ENCODE measurements at places on chromosomes 7 and 10.

DNA sequence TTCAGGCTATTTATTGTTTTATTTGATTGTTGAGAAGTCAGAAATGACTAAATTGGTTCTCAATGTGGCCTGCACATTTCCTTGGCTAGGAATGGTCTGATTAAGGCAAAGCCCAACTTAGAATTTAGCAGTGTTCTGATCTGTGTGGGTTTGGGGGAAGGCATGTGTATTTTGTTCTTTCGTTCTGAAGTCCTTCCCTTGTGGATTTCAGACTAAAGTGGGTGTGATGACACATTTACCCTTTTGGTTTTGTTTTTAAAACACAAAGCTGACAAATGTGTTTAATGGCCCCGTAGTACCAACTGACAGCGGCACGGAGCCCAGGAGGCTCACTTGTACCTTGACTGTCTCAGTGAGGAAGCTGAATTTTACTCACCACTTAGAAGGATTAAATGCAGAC is 452.3 kb upstream of the GALNT17 start:
- DNase-seq, result no peak

DNA sequence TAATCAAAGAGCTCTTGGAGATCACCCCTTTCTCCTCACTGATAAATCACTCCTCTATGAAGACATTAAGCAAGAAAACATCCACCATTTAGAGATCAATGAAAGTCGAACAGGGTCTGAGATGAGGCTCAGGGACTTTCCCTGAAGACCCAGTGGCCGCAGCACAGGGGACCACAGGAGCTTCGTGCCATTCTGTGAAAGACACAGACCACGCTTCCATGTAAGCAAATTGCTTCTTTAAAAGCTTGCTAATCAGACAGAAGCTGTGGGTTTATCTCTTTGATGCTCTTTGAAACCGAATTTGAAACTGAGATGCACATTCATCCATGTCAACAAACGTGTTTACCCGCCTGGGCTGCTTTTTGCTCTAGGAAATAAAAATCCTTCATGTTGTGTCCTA is 231.9 kb upstream of the PPP2R2D start:
- DNase-seq, result no peak

DNA sequence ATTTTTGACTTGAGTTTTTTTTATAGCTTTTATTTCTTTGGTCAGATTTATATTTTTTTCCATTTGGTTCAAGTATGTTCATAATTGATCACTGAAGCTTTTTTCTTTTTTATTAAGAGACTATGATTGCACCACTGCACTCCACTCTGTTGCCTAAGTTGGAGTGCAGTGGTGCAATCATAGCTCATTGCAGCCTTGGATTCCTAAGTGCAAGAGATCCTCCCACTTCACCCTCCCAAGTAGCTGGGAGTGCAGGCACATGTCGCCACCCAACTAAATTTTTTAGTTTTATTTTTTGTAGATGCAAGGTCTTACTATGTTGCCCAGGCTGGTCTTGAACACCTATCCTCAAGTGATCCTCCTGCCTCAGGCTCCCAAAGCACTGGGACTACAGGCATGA is 97.7 kb upstream of the KIF5B start:
- no peak for DNase-seq

- no peak for DNase-seq
Observed at GRCh38 chr7:98303176-98303865, 21.8 kb downstream of the BRI3 start.

- no peak for DNase-seq
Observed at GRCh38 chr7:69577221-69577620, 21.1 kb upstream of the AUTS2 start.

- DNase-seq, result no peak
Observed at GRCh38 chr7:55194522-55194921, 170.6 kb upstream of the LANCL2 start.

DNA sequence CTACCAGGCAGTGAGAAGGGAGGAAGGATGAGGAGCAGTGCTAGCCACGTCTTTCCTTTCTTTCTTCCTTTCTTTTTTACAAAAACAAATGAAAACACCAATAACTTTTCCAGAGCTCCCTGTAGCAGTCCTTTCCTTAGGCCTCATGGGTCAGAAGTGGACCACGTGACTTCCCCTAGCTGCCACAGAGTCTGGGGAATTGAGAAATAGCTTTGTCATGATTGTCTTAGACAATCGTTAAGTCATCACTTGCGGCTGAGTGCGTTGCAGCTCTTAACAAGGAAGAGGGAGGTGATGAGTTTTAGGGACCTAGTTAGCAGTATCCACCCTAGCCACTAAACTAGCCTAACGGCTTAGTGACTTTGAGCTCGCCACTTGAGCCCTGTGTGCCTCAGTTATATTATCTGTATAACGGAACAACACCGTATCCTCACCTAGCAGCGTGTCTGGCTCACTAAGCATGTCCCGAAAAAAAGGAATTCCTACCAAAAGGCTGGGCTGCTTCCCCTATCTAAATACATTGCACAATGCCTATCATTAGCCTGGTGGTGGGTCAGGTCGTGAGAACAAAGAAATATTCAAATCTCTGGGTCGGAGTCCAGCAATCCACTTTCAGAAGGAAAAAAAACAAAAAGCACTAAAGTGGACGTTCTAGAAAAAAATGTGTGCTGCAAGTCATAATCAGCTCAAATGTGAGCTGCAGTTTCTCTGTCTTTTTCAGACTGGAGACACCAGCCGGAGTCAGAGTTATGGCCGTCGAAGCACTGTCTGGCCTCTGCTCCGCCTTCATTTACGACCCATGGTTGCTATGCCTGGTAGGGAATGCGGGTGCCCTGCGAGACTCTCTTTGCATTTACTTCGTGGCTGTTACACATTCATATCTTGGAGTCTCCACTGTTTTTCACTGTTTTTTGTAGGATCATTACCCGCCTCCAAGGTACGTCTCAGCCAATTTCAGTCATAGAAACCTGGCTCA is 338.5 kb upstream of the FOXK1 start:
- no peak for DNase-seq

- DNase-seq, result peak; percentile 45
Observed at GRCh38 chr7:100132697-100133151, 6.0 kb downstream of the MBLAC1 start.

DNA sequence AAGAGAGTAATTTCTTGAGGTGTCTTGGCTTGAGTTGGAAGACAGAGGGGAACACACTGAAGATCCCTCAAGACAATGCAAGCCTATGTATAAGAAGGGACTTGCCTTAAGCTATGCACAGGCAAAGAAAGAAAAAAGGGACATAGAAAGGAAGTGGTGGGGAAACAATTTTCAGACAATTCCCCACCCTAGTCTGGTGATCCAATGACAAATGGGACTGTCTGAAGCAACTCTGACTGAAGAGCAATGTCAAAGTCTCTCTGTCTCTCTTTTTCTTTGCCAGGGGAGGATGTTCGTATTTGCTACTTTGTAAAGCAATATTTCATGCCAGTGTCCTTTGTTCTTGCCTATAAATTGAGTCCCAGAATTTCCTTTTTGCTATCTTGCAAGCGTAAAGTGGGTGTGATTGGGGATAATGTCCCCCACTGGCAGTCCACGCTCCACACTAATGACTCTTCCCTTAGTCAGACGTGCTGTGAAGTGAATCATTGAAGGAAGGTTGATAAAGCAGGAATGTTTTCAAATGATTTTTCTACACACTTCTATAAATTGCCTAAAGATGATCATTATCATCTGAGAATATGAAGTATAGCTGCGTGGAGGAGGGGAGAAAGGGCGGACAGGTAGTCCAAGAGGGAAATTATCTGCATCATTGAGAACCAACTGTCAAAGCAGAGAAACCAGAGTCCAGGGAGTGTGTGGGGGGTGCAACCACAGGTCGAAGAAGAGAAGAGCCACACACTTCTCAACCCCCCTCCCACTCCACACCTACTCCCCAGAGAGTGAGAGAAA is 243.8 kb upstream of the ETV1 start:
- no peak for DNase-seq

GRCh38 chr10:23974746-23975272 is 234.1 kb upstream of the KIAA1217 start:
- DNase-seq, result no peak

DNA sequence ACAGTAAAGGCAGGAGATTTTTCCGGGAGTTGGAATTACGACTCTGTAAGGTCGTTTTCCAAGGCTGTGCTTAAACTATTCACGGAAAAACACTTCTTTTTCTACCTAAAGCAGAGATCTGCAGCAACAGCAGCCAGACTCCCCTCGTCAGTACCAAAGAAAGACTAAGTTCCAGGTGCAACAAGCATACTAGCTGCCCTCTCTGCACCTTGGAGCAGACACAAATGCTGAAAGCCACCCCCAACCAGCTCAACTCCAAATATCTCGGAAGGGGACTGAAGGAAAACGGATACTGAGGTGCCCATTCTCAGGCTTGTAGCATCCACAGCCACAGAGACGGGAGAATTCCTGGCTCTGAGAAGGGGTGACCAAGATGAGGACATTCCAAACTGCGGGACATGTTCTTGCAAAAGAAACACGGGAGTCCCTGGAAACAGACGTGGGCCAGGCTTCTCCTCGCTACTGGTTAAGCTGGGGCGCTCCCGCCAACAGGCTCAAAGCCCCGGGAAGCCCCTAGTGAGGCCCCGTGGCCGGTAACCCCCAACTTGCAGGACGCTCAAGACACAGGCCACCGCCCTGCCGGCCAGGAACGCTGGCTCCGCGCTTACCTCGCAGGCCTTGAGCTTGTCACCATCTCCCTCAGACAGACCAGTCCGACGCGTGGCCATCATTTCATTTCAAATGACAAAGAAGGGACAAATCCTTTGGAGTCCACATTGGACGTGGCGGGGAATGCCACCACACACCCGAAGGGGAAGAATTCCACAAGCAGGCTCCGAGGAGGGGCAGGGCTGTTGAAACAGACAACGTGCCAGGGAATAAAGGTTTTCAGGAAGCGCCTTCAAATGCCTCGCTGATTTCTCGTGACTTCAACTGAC is 2.2 kb downstream of the ARHGAP21 start:
- DNase-seq, result no peak

- no peak for DNase-seq
Observed at GRCh38 chr10:24901686-24902399, 50.6 kb downstream of the PRTFDC1 start.

- no peak for DNase-seq
Observed at GRCh38 chr7:36360244-36360643, 29.4 kb upstream of the ANLN start.

GRCh38 chr10:35821339-35821911 is 179.3 kb upstream of the FZD8 start:
- no peak for DNase-seq

DNA sequence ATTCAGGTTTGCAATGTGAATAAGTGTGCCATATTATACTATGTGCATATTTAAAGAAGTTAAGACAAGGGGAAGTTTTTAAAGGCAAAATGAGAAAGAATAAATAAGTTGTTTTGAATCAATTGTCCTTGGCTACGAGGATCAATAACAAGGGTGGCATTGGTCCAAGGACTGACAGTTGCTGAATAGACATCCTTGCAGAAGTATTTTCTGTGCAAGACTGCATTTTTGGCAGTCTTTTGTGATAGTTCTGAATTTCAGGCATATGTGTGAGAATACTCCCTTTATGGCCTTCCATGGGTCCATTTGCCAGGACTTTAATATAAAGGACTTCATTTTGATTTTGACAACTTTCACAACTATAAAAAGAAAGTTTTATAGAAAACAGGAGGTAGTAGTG is 5.4 kb upstream of the LIPA start:
- DNase-seq, result no peak

Data from stimulated activated CD4-positive, alpha-beta T cell treated with anti-CD3 and anti-CD28 coated beads, Interleukin-2, amount 100 ng/mL, for 4 hours (primary cell).